LoVo (cell line): ENCODE measurements at places on chromosomes 13 and 19.

GRCh38 chr13:60009300-60010253 lies 154.2 kb downstream of the DIAPH3 start:
- DNase-seq = peak; percentile 77

GRCh38 chr19:49222528-49222927 lies 64.9 kb downstream of the TRPM4 start:
- no peak for DNase-seq

DNA sequence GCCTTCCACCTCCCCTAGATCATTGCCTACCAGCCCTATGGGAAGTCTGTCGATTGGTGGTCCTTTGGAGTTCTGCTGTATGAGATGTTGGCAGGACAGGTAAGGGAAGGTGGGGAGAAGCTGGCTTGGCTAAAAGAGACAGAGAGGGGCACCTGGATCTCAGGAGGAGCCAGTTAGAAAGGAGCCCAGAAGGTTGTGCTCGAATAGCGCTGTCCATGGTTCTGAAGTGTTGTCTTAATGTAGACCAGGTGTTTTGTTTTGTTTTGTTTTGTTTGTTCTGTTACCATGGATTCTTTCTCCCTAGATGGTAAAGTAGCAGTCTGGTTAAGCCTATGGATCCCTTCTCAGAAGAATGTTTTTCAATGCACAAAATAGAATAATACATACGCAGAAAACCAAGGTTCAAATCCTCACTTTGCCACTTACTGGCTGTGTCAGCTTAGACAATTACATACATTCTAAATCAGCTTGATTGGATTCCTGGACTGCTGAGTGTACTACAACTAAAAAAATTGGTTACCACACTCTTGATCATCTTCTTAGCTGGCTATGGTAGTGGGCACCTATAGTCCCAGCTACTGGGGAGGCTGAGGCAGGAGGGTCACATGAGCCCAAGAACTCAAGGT lies 5.9 kb upstream of the CACNG7 start:
- peak; percentile 48 for DNase-seq

GRCh38 chr19:17747205-17748098 lies 3.8 kb upstream of the FCHO1 start:
- peak; percentile 96 for DNase-seq

GRCh38 chr13:70375718-70376117 lies 267.5 kb upstream of the KLHL1 start:
- no peak for DNase-seq

- DNase-seq = no peak
Observed at GRCh38 chr19:29677001-29677817, 11.9 kb downstream of the PLEKHF1 start.

DNA sequence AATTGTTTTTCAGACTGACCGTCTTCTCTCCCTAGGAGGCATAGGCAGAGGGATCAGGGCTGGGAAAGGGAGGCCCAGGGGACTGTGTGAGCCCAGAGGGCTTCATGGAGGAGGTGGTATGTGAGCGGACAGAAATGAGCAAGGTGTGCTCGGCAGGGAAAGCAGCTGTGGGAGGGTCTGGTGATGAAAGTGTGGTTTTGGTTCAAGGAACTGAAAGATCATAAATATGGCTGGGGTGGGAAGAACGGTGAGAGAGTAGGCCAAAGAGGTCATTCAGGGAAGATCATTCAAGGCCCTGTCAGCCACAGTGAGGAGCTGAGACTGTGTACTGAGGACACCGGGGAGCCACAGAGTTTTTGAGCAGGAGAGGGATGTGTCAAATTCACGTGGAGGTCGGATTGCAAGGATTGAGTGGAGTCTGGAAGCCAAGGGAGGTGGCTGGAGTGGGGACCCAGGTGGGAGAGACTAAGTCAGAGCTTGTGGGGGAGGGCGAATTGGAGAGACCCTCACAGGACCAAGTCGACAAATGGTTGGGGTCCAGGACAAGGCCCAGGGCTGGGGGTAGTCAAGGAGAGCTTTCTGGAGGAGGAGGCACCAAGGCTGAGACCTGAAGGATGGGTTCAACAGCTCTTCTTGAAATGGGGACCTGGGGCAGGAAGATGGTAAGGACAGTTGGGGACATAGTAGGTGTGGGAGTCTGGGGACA lies 7.6 kb downstream of the PLD3 start:
- no peak for DNase-seq

DNA sequence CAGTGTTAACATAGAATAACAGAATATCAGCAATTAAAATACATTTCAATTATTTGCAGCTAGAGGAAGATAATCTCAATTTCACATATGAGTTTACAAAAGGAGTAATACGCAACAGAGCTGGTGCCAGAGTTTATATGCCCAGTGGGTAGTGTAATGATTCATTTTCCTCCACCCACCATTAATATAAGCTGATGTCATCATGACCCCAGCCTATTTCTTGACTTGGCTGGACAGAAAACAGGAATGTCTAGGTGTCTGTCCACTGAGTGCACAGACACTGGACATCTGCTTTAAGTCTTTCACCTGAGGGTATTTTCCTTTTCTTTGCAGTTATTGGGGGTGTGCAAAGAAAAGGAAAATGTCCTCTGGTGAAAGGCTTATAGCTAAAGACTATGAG lies 335.5 kb downstream of the TBC1D4 start:
- DNase-seq = no peak

GRCh38 chr19:1324806-1325567 lies 39.3 kb downstream of the EFNA2 start:
- DNase-seq = peak; percentile 75

DNA sequence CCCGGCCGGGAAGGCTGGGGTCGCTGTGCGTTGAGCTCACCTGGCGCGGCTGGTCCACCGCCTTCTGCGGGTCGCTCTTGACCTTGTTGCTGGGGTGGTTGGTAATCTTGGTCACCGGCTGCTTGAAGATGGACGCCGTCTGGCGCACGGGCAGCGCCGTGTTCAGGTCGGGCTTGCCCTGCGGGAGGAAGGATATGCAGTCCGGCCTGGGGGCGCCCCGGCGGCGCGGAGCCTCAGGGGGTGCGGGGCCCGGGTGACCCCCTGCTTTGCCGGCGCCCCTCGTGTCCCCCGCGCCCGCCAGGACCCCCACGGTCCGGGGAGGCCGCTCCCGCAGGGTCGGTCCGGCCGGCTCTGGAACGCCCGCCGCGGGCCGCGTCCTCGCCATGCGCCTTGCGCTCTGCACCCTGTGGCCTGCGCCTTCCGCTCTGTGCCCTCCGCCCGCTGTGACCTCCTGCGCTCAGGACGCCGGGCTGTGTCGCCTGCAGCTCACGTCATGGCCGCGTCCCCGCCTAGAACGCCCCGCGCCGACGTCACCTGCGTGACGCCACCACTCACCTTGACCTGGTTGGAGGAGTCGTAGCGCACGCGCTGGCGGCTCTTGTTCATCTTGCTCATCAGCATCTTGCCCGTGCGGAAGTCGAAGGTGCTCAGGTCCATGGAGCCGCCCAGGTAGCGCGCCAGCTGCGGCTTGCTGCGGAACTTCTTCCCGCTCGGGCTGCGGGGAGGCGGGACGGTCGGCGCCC lies 8.0 kb downstream of the MBD3 start:
- DNase-seq = no peak
